ENCODE measurements at places on chromosomes 2 and 18.

DNA sequence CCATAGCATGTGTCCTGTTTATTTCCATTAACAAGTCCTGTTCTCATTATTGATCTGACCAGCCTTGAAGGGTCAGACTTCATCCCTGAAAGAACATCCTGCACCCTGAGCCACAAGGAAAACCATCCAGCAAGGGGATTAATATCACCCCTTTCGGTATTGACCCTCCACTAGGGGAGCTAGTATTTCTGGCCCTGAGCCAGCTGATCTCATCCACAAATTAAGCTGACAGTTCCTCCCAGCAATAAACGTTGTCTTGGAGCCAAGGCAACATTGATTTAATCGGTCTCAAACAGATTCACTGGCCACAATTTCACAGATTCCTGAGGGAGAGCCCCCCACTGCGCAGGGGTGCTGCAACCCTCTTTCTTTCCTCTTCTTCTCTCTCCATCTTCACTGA lies 353.1 kb upstream of the FANCL start:
- no peak for DNase-seq

DNA sequence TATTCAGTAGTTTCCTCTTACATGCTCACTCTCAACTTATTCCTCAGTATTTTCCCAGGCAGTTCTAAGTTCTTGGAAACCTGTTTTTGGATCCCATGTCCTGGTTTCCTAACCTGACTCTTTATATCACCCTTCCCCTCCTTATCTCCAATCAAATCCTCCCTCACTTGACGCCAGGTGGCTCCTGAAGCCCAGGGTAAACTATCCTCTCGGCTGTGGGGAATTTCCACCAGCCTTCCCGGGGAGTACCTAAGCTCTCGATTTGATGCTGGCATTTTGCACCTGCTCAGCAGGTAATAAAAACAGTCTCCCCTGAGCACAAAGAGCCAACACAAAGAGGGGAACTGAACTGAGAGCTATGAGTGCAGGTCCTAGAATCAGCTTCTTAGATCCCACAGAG lies 538.0 kb downstream of the SLC4A3 start:
- no peak for DNase-seq

- DNase-seq, result no peak
Measured at GRCh38 chr2:10353931-10354330, 51.2 kb downstream of the HPCAL1 start.

- DNase-seq, result no peak
Measured at GRCh38 chr2:197369228-197369932, 58.8 kb upstream of the ANKRD44 start.

DNA sequence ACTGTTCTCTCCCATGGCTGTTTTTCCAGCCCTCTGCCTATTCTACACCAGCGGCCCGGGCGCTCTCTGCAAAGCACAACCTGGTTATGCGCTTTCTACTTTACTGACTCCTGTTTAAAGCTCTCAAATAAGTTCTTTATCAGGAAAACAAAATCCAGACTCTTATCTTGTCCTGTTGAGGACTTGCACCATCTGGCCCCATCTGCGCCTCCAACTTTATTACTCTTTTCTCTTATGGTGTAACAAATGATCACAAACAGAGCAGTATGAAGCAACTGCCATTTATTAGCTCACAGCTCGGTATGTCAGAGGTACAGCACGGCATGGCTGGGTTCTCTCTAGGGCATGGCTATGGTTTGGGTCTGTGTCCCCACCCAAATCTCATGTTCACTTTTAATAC lies 236.5 kb upstream of the NT5C1B start:
- no peak for DNase-seq

GRCh38 chr18:80253871-80254492 lies 6.7 kb upstream of the PARD6G start:
- DNase-seq, result no peak

- DNase-seq, result no peak
Measured at GRCh38 chr18:78528411-78529258, 451.0 kb upstream of the SALL3 start.

DNA sequence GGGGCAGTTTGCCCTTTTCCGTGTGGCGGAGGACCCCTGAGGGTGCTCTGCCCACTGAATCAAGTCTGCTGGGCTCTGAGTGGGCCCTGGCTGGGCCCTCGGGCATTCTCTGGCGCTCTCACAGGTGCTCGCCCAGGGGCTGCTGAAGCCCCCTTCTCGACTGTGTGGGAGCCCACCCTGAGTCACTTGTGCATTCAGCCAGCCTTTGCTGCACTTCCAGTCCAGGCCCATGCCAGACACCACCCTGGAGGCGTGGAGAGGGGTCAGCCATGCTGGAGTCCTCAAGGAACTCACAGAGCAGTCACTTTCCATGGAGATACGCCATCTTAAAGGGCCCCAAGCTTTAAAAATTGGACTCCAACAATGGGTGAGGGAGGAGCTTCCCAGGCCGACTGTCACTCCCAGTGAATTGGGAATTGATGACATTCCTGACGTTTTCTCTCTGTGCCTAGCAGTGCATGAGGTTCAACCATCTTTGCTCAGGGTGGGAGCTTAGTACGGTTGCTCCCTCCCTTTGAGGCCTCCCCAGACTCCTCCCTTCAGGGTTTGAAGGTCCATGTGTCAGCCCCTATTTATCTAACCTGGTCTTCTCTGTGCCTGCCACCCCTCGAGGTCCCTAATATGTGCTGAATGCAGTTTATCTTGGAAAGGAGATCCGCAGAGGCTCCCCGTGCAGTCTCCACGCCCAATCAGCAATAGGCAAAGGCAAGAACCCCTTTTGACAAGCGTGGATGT lies 71.8 kb upstream of the HS6ST1 start:
- DNase-seq, result no peak

DNA sequence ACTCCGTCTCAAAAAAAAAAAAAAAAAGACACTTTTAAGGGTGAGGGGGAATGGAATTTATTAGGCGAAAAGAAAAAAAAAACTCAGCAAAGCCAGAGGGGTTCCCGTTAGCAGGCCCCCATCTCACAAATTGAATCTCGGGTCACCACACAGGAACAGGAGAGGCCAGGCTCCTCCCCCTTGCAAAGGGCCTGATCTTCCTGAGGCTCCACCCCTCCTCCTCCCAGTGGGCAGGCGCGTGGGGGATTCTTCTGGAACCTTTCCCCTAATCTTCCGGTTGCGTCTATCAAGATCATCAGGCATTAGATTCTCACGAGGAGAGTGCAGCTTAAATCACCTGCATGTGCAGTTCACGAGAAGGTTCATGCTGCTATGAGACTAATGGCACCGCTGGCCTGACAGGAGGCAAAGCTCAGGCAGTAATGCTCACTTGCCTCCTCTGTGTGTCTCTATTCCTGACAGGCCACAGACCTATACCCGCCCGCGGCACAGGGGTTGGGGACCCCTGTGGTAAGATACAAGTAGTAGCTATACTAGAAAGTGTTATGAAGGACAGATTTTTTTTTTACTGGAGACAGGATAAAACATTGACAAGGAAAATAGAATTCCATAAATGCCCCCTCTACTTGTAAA lies 45.8 kb downstream of the TAF4B start:
- DNase-seq, result no peak

GRCh38 chr2:196322973-196323810 lies 151.8 kb upstream of the STK17B start:
- DNase-seq, result no peak

DNA sequence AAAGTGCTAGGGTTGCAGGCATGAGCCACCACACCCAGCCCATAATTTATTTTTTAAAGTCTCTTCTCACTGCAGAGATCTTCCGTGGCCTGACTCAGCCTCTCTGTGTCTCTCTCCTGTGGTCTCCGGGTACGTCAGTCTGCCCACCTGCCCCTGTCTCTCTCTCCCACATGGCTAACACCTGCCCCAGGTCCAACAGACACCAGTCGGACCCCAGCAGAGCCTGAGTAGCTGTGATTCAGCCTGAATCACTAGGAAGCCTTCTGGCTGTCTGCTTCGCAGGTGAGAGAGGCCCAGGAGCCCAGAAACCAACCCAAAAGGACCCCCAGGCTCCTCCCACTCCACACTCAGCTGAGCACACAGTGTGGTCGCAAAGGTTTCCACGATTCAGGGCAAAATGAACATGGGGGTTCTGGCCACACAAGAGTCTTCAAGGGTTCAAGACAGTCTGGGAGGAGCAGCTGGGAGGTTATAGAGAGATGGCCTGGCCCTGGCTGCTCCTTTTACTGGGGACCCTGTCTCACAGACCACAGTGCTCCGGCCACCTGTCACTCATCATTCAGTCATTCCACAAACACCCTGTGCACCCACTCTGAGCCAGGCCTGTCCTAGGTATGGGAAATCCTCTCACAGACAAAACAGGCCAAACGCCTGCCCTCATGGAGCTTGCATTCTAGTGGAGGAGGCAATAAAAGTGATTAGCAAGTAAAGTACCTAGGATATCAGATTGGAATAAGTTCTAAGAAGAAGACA lies 8.6 kb downstream of the RUFY4 start:
- no peak for DNase-seq

DNA sequence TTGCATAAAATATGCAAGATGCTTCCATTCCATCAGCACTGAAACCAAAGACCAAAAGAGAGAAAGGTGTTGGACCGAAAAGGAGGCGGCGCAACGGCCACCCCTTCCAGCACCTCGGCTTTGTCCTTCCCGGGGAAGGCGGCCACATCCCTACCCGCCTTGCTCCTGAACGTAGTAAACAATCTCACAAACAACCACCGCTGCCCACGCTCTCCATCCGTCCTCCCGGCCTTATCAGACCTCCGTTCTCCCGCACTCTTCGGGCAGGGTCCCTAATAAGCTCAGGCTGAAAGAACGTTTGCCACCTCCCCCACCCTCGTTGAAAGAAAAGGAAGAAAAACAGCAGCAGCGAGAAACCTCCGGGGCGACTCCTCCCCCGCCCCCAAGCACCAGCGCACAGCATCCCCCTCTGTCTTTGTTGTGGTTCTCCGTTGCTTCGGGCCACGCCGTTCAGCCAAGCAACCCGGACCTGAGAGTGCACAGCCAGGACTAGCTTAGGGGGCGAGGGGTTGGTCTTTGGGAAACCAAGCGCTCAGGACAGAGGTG lies 4.4 kb downstream of the EVX2 start:
- DNase-seq, result peak; percentile 19

GRCh38 chr2:19367326-19367725 lies 8.9 kb upstream of the OSR1 start:
- no peak for DNase-seq

DNA sequence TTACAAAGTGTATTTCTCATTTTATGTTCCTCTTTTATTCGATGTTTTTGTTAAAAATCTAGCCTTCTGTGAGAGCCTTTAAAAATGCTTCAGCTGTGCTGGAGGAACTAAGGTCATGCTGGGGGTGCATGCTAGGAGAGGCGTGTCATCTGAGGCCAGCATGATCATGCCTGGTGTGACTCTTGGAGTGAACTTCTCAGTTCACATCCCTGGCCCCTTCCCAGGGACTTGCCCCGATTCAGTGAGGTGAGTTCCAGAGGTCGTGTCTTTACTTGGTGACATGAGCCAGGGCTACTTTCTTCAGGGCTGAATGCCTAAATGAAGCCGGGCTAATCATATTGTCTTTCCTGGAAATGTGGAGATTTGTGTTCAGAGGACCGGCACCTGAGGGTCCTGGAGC lies 264.9 kb downstream of the MREG start:
- DNase-seq, result no peak

GRCh38 chr18:47876813-47877212 lies 53.6 kb downstream of the SMAD2 start:
- no peak for DNase-seq

DNA sequence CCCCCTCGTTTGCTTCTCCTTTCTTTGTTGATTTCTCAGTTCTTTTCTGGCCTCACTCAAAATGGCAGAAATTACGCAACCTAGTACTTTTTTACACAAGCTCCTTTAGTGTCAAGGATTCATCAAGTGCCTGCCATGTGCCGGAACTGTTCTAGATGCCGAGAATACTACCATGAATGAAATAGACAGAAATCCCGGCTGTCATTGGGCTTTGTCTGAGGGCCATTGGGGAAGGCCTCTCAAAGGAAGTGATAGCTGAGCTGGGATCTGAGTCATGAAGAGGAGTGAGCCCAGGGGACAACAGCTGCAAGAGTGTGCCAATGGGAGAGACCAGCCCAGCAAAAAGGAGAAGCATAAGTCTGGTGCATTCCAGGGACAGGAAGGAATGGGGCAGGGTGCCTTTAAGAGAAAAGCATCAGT lies 34.3 kb upstream of the PPP1CB start:
- no peak for DNase-seq

DNA sequence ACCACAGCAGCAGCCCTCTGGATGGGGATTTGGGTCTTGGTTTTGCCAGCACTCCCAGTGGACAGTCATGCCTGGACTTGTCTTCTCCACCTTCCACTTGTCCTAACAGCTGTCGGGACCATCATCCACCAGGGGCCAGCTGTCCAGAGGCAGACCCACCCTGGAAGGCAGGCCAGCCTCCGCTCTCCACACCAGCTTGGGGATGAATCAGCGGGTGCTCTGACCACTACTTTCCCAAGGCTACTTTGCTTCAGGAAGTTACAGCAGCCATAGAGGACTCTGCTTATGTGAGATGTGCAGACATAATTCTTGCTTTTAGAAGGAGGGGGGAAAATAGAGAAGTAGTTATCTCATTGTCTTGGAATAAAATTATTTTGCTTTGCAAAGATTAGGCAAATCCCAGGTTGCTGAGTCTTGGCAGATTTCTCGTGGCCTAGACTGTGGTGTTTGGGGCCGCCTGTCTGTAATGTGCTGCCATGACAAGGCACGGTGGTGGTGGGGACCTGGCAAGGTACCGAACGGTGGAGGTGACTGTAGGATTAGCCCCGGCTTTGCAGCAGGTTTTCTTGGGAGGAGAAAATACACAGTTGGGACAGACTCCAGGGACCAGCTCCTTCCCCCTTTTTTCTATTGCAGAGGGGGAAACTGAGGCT lies 148.7 kb downstream of the AGAP1 start:
- no peak for DNase-seq

- no peak for DNase-seq
Measured at GRCh38 chr2:236167297-236168109, 683 bp downstream of the GBX2 start.

- DNase-seq, result no peak
Measured at GRCh38 chr2:127392828-127393578, 5.2 kb upstream of the MAP3K2 start.

DNA sequence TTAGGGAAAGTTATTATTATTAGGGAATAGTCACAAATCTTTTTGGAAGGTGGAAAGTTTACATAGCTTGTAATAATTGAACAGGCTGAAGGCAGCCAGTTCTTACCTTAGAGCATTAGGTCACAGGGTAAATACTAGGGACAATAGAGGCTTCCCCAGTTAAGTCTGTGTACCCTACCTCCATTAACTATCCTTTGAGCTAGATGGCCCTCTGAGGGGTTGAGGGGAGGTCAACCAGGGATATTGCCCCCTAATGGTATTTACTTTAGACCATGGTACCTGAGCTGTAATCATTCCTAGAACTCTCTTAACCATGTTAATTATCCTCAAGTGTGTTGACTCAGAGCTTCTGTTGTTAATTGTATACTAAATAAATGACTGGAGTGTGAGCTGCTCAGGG lies 120.5 kb upstream of the SCN7A start:
- no peak for DNase-seq

DNA sequence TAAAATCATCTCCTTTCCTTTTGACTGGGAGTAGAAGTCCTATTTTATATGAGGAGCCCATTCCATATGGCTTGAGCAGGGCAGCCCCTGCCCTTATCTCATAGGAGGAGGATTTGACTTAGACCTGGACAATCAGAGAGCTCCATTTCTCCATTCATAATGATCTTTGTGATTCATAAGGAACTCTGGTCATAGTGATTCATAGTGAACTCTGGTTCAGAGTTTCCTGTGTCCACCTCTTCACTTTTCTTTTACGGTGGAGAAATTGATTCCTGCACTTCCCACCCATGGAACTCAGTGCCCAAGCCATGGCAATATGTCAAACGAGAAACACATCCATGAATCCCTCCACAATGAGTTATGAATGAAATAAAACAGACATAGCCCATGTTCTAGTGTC lies 12.8 kb upstream of the MYO3B start:
- no peak for DNase-seq

Measured in activated CD8-positive, alpha-beta memory T cell treated with anti-CD3 and anti-CD28 coated beads, Interleukin-2, amount 10 ng/mL, durations not matched to agents 7 days and 5 days (primary cell).